AG08395 (cell line): ENCODE measurements at places on chromosomes 2 and 18.

DNA sequence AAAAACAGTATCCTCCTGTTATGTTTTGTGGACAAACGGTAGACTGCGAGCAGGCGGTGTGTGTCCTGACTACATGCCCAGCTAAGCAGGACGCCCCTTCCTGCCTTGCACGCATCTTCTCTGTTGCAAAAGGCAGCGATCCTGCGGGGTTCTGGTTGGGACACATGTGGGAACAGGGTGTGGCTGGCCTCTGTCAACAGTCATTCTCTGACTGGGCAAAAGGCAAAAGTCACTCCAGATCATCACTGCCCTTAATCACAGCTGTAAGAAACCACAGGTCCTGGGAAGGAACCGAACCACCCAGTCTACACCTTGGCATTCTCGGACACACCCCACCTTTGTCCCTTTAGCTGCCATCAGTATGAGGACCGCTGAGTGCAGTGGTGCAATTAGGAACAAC lies 44.3 kb upstream of the TMEM87B start:
- DNase-seq, result no peak

GRCh38 chr2:121355488-121355887 lies 70.5 kb upstream of the TFCP2L1 start:
- DNase-seq, result no peak

- DNase-seq, result no peak
Measured at GRCh38 chr2:241849616-241850543, 8.8 kb downstream of the PDCD1 start.

GRCh38 chr2:29865512-29865911 lies 55.9 kb downstream of the ALK start:
- DNase-seq, result no peak

DNA sequence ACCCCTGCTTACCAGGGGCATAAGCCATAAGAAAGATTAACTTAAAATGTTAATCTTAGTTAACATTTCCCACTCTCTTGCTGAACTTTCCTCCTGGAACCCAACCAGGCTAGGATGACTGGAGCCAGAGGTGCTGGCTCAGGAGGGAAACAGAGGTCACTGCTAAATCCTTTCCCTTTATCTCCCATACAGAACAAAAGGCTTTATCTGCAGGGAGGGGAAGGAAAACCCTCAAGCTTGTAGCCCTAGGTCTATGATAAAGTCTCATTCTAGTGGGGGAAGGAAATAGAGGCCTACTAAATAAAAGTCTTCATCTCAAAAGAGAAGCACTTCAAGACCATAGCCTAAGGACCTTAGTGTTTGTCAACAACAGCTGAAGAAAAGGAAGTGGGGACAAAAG lies 18.6 kb downstream of the HIBCH start:
- DNase-seq, result no peak

- no peak for DNase-seq
Measured at GRCh38 chr2:18800240-18800971, 211.0 kb upstream of the NT5C1B start.

GRCh38 chr18:37385846-37386778 lies 179.5 kb downstream of the CELF4 start:
- DNase-seq, result peak; percentile 31

DNA sequence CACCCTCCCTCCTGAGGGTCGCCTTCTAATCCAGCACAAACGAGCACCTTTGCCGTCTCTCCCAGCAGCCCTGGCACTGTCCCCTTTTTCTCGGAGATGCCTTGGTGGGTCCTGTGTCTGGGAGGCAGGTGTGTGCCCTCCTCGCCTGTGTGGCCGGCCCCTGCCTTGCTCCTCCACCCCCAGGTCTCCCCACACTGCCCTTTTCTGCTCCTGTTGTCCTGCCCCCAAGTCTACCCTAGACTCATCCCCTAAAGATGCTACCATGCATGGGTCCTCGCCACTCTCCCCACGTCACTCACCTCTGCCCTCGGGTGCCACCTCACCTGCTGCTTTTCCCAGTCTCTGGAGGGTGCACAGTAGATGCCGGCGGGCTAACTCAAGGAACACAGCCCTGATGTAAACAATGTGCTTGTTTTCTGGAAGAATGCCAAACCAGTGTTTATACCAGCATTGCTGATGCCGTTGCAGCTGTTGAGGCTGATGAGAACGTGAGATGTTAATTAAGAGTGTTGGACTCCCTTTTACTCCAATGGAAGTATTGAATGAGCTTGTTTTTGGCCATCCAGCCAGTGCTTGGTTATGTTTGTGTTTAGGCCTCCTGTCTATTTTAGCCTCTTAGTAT lies 223.1 kb downstream of the AGAP1 start:
- DNase-seq, result no peak

DNA sequence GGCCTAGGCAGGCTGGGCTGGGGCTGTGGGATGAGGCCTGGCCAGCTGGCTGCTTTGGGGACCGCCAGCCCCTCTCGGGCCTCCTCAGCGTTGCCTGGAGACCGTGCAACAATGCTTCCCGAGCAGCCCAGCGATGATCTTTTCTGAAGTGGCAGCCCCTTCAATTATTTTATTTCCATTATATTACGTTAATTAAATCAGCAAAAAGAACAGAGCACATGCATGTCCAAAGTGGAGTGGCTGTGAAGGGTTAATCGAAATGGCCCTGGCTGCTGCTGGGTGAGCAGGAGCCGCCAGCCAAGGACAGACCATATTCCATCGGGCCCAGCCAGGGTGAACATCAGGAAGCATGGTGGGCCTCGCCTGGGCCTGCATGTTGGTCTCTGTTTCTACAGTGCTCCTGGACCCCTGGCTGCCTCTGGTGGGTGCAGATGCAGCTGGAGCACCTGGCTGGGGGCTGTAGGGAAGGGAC lies 245.5 kb downstream of the MYCN start:
- DNase-seq, result no peak

- DNase-seq, result no peak
Measured at GRCh38 chr2:177010146-177010545, 202.4 kb upstream of the HNRNPA3 start.

GRCh38 chr2:73406996-73407395 lies 21.4 kb downstream of the ALMS1 start:
- no peak for DNase-seq

- no peak for DNase-seq
Measured at GRCh38 chr2:117299451-117299850, 515.0 kb upstream of the DDX18 start.

GRCh38 chr2:151297882-151298281 lies 8.4 kb upstream of the NMI start:
- DNase-seq, result no peak

DNA sequence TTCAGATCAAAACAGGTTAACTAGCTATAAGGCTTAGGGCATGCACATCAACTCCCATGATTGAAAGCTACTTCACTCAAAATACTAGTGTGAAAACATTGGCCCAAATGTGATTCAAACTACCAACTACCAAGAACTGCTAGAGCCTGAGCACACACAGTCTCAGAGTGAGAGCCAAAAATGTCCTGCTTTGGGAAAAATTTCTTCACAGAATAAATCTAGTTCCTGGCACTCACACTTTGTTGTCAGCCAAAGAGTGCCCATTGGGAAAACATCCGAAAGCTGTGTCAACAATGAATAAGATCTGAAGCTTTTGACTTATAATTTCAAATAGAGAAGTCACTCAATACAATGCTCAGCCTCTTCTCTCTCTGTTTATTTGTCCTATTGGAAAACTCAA lies 182.7 kb downstream of the LRATD1 start:
- no peak for DNase-seq

DNA sequence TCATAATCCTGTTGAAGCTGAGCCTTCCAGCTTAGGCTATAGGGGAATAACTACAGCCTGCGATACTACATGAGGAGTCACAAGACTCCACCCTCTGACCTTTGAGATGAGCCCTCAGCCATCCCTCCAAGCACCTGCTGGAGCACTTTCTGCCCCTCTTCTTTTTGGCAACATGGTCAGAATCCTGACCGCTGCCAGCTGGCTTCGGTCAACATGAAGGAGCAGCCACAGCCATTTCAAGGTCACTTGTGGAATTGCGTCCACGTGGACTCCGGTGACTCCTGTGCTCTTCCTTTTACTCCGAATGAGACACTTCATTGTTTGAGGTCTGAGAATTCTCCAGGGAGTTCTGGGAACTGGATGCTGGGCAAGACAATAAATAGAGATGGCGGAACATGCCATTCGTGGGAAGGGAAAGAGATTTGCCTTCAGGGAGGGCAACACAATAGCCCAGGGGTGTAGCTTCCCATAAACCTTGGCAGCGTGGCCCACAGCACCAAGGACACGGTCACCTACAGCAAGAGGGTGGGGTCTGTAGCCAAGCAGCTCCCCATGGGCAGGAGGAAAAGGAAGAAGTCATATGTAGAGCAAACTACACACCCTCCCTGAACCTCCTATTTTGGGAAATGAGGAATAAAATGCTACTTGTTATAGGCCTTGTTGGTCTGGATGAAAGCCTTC lies 73.3 kb upstream of the PPP1CB start:
- no peak for DNase-seq

GRCh38 chr2:133063775-133064174 lies 393.8 kb upstream of the LYPD1 start:
- DNase-seq, result no peak

- peak; percentile 94 for DNase-seq
Measured at GRCh38 chr2:195898505-195899191, 170.0 kb downstream of the DNAH7 start.

DNA sequence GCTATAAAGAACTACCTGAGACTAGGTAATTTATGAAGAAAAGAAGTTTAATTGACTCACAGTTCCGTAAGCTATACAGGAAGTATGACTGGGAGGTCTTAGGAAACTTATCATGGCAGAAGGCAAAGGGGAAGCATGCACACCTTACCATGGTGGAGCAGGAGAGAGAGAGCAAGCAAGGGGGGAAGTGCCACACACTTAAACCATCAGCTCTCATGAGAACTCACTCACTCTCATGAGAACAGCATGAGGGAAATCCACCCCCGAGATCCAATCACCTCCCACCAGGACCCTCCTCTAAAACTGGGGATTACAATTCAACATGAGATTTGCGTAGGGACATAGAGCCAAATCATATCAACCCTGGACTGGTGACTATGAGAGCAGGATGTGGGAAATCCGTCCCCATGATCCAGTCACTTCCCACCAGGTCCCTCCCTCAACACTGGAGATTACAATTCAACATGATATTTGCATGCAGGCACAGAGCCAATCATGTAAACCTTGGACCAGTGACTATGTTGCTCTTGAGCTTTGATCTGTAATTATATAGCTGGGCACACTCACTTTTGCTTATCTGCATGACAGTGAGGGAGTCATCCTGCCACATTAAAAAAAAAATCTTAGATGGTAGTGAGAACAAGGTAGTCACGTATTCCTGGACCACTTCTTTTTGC lies 12.9 kb downstream of the ADAM23 start:
- no peak for DNase-seq

DNA sequence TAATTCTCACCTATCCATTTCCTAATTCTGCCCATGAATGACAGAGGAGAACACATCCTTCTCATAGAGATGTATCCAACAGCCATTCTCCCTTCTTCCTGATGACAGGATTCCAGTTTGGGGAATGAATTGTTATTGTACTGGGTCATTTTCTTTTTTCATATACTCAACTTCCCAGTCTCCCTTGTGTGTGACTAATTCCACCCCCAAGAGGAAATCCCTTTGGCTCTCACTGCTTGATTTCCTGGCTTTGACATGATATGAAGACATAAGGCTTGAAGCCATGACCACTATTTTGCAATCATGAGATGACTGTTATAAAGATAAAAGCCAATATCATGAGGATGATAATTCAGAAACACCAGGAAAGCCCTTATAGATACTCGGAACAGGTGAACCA lies 384.7 kb upstream of the ACVR2A start:
- peak; percentile 24 for DNase-seq

DNA sequence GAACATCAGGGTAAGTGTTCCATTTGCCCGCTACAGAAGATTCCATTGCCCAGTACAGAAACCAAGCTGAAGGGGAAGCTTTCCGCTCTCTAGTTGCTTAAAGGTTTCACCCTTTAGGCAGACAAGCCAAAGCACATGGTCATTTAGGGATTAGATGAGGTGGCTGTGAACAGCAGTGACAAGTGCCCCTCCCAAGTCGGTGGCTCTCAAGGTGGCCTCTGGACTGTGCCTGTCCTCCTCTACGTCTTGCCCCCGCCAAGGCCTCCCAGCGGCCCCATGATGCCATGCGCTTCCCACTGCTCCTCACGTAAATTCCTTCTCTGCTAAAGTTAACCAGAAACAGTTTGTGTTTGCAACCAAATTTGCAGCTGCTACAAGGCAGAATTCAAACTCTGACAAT lies 24.2 kb upstream of the PTPN4 start:
- no peak for DNase-seq

GRCh38 chr2:144067506-144067905 lies 452.4 kb downstream of the ZEB2 start:
- DNase-seq, result no peak

DNA sequence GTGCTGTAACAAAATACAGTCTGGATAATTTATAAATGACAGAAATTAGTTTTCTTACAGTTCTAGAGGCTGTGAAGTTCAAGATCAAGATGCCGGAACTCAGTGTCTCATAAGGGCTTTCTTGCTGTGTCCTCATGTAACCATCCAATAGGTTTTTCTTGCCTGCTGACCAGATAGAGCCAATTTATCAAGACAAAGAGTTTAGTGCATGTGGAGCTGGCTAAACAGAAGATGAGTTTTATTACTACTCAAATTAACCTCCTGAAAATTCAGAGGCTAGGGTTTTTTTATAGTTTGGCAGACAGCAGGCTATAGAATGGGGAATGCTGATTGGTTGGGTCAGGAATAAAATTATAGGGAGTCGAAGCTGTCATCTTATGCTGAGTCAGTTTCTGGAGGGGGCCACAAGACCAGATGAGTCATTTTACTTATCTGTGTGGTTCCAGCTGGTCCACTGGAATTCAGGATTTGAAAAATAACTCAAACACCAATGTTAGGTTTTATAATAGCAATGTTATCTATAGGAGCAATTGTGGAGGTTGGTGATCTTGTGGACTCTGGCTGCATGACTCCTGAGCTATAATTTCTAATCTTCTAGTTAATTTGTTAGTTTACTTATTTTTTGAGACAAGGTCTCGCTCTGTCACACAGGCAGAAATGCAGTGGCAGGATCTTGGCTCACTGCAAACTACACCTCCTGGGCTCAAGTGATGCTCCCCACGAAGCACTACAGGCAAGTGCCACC lies 3.2 kb upstream of the PDK1 start:
- DNase-seq, result peak; percentile 51

- peak; percentile 2 for DNase-seq
Measured at GRCh38 chr2:113755035-113755834, 1.2 kb downstream of the SLC35F5 start.

- DNase-seq, result peak; percentile 75
Measured at GRCh38 chr2:85066874-85067351, 66.3 kb upstream of the TCF7L1 start.

GRCh38 chr18:61845197-61845596 lies 47.6 kb downstream of the RNF152 start:
- no peak for DNase-seq

- peak; percentile 86 for DNase-seq
Measured at GRCh38 chr2:74566754-74567085, 12.2 kb downstream of the DOK1 start.

GRCh38 chr2:226995625-226996041 lies 159.8 kb downstream of the RHBDD1 start:
- no peak for DNase-seq

DNA sequence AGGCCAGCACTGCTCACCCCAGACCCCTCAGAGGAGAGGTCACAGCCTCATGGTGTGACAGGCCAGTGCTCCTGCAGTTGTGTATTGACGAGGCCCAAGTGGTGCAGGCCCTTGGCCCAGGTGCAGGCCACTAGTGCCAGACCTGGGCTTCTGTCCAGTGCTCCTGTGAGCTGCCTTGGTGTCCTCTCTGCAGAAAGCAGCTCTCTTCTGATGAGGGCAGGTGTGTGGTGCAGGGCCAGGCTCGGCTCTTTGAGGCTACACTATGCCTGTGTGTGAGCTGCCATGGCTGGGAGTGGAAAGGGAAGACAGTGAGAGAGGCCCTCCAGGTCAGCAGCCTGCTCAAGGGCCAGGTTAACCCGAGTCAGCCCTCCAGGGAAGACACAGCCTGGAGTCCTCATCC lies 17.1 kb downstream of the EHD3 start:
- no peak for DNase-seq
